ENCODE measurements at places on chromosomes 2 and 18. TPM values are rescaled to one million over a fixed set of nuclear protein-coding genes. Genes with fewer than 3 reads are reported as not detected.

The RESP18 gene
- polyA plus RNA-seq = not detected

The MBD2 gene
- polyA plus RNA-seq = 27.2 TPM

The GPR39 gene
- not detected for polyA plus RNA-seq

The CABYR gene
- 0.62 TPM for polyA plus RNA-seq

The PSD4 gene
- 42.1 TPM for polyA plus RNA-seq

The IL37 gene
- polyA plus RNA-seq = not detected

The DSC3 gene
- not detected for polyA plus RNA-seq

The SLC5A7 gene
- polyA plus RNA-seq = not detected

The LYPD1 gene
- polyA plus RNA-seq = not detected

The IL1R1 gene
- polyA plus RNA-seq = 0.30 TPM

The B3GNT7 gene
- 0.14 TPM for polyA plus RNA-seq

The SLC14A1 gene
- polyA plus RNA-seq = 3.8 TPM

The RPRM gene
- polyA plus RNA-seq = not detected

The GALNT14 gene
- not detected for polyA plus RNA-seq

The SEH1L gene
- polyA plus RNA-seq = 25.9 TPM

The KATNAL2 gene
- 0.54 TPM for polyA plus RNA-seq

The LANCL1 gene
- 22.1 TPM for polyA plus RNA-seq

The CHST9 gene
- polyA plus RNA-seq = not detected

The SCN1A gene
- polyA plus RNA-seq = not detected

The UGT1A7 gene
- not detected for polyA plus RNA-seq

The LAMA1 gene
- not detected for polyA plus RNA-seq

The LRATD1 gene
- polyA plus RNA-seq = not detected

The SGPP2 gene
- polyA plus RNA-seq = 2.2 TPM

The KRTCAP3 gene
- polyA plus RNA-seq = 0.71 TPM

The SLC4A5 gene
- polyA plus RNA-seq = 0.13 TPM

The GRHL1 gene
- 0.12 TPM for polyA plus RNA-seq

The DOK6 gene
- 0.13 TPM for polyA plus RNA-seq

The MYO3B gene
- 0.08 TPM for polyA plus RNA-seq

The COL4A4 gene
- 0.08 TPM for polyA plus RNA-seq

The FSIP2 gene
- not detected for polyA plus RNA-seq

The IL36A gene
- polyA plus RNA-seq = not detected

The MYO7B gene
- not detected for polyA plus RNA-seq

The NEU2 gene
- polyA plus RNA-seq = not detected

The CRACDL gene
- polyA plus RNA-seq = 1.2 TPM

The ADCYAP1 gene
- polyA plus RNA-seq = not detected

The MAL gene
- polyA plus RNA-seq = 50.4 TPM

The NGEF gene
- polyA plus RNA-seq = not detected

The HADHB gene
- 83.2 TPM for polyA plus RNA-seq

The TBR1 gene
- not detected for polyA plus RNA-seq

The CRYGD gene
- not detected for polyA plus RNA-seq

The CTAGE1 gene
- not detected for polyA plus RNA-seq

The KIF1A gene
- polyA plus RNA-seq = not detected

The TMEM17 gene
- polyA plus RNA-seq = not detected

The CDH2 gene
- 0.23 TPM for polyA plus RNA-seq

The VWC2L gene
- not detected for polyA plus RNA-seq

The RAX gene
- not detected for polyA plus RNA-seq

The INHBB gene
- polyA plus RNA-seq = not detected

The AQP12B gene
- not detected for polyA plus RNA-seq

The AQP12A gene
- polyA plus RNA-seq = not detected

The DSG4 gene
- not detected for polyA plus RNA-seq

The SPATA3 gene
- not detected for polyA plus RNA-seq

The PROM2 gene
- not detected for polyA plus RNA-seq

The CACNB4 gene
- polyA plus RNA-seq = not detected

The VIL1 gene
- polyA plus RNA-seq = not detected

The EFR3B gene
- polyA plus RNA-seq = 0.16 TPM

The CENPA gene
- 0.70 TPM for polyA plus RNA-seq

Data from CD8-positive, alpha-beta memory T cell (primary cell).